Urinary bladder (tissue), 4 donors: ENCODE measurements at places on chromosomes 13 and 19. TPM values are rescaled to one million over a fixed set of nuclear protein-coding genes. Genes with fewer than 3 reads are reported as not detected.

- no peak for DNase-seq
Measured at GRCh38 chr13:39951301-39951700, 295.8 kb downstream of the COG6 start.

DNA sequence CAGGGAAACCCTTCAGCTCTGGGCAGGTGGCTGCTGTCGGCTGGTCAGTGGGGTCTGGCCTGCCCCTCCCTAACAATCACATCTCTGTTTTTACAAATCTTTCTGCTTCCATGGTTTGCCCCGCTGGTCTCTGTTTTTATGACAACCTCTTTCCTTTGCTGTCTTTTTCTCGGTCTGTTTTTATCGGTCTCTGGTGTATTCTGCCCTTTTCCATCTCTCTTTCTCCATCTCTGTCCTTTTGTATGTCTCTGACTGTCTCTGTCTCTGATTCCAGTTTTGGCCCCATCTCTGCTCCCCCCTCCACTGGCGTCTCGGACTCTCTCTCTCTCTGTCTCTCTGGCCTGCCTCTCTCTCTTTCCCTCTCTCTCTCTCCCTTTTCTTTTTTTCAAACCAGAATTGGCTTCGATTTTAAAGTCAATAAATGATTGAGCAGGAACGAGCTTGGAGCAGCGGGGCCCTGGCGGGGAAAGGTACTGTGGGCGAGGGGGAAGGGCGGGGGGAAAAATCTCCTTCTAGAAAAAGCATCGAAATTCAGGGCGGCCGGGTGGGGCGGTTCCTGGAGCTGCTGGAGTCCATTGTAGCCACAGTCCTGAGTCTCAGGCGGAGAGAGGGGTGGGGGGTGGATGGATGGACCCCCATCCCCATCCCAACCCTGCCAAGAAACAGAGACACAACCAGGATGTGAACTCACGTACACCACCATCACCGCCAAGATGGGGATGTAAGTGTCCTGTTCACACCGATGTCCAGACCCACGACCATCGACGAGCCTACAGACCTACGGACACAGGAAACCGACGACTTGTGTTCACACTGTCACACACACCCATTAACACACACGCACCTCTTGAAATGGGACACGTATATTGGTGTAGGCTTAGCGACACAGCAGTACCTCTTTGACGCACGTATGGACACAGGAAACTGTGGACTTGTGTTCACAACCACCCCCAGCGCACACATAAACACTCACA, 3.0 kb downstream of the NFIX start:
- DNase-seq, result no peak

- no peak for DNase-seq
Measured at GRCh38 chr19:39737351-39737750, 478 bp downstream of the CLC start.

Gene CEACAM3
- not detected for polyA plus RNA-seq

Gene FXYD1
- polyA plus RNA-seq, result 121 TPM
